ENCODE measurements at places on chromosomes 6 and 20.

DNA sequence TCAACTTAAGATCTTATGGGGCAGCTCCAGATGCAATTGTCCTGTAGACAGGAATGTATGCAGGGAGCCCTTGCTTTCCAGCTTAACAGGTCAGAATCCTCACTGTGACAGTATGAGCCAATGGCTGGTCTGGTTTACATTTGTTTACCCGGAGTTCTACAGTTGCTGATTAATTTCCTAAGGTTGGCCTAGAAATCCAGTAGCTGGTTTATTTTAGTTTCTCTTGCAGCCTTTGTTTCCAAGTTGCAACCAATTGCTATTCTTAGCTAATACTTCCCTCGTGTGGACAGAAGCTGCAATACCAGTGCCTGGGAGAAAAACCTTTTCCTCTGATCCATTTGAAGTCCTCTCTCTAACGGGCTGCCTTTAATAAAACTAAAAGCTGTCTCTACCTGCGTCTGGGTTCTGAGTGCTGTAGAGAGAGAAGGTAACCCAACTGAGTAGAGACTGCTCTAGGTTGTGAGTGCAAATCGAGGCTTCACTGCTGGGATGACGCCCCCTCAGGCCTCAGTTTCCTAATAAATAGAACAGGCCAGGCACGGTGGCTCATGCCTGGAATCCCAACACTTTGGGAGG lies 45.9 kb downstream of the ZNF217 start:
- no peak for DNase-seq

- no peak for DNase-seq
These were observed 175.6 kb upstream of the MYLIP start for GRCh38 chr6:15953152-15953880.

GRCh38 chr6:56329271-56330050 lies 82.1 kb upstream of the COL21A1 start:
- DNase-seq, result no peak

DNA sequence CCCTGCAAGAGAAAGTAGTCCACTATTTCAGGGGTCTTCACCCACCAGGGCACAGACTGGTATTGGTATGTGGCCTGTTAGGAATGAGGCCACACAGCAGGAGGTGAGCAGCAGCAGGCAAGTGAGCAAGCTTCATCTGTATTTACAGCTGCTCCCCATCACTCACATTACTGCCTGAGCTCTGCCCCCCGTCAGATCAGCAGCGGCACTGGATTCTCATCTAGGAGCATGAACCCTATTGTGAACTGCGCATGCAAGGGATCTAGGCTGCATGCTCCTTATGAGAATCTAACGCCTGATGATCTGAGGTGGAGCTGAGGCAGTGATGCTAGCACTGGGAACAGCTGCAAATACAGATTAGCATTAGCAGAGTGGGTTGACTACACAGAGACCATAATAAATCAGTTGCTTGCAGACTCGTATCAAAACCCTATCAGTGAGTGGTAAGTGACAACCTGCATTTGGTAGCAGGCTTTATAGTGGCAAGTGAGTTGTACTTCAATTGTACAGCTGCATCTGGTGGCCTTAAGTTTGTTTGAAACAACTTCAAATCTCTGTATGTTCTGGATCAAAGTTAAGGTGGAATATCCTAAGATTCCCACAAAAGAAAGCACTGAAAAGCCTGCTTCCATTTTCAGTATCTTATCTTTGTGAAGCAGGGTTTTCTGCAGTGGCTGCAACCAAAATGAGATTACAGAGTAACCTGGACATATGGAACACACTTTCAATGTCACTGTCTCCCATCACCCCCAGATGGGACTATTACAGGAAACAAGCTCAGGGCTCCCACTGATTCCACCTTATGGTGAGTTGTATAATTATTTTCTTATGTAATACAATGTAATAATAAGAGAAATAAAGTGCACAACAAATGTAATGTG lies 12.8 kb downstream of the C6orf141 start:
- DNase-seq, result no peak

- no peak for DNase-seq
These were observed 32.7 kb downstream of the MTRES1 start for GRCh38 chr6:107060704-107061103.

DNA sequence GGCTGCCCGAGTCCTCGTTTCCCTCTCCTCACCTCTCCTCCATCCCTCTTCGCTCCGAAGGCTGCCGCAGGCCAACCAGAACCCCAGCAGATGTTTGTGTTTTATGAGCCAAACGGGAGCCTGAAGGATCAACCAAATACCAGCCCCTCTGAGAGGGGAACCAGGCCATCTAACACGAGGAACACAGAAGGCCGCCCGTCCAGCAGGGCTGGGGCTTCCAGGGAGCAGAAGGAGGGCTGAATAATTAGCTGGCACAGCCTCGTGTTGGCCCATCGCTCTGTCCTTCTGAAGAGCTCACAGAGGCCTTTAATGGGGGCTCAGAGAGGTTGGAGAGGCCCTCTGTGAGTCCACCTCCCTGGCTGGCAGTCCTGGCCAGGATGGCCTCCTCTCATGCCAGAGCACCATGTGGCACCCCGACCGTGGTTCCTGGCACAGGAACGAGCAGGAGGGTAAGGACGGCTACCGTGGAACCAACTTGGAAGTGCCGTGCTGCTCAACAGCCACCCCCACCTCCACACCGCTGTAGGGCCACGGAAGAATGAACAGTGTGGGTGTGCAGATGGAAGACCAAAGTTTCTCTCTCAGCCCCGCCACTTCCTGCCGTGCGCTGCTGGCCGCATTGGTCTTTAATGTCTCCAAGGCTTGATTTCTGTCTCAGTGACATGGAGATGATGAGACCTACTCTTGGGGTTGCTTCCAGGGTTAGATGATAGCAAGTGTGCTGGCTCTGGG lies 155.2 kb downstream of the SCML4 start:
- DNase-seq, result no peak

DNA sequence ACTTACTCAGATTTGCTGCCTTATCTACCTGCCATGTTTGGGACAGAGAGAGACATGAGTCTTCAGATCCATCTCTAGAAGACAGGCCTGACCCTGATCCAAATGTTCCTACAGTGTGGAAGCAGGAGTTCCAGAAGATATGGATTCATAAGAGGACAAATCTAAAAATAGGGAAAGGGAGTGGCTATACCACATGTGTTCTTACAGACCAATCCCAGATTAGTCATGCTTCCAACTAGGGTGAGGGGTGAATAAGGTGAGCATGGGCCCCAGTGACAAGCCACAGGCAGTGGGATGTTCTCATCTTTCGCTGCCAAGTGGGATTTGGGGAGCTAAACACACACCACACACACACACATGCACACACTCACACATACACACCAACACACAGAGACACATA lies 670.7 kb upstream of the CITED2 start:
- DNase-seq, result no peak
